ENCODE measurements at places on chromosomes 7 and 10.

GRCh38 chr10:11012421-11013295 is 5.0 kb upstream of the CELF2 start:
- no peak for DNase-seq

GRCh38 chr7:93569189-93569588 is 5.3 kb downstream of the CALCR start:
- DNase-seq = no peak

DNA sequence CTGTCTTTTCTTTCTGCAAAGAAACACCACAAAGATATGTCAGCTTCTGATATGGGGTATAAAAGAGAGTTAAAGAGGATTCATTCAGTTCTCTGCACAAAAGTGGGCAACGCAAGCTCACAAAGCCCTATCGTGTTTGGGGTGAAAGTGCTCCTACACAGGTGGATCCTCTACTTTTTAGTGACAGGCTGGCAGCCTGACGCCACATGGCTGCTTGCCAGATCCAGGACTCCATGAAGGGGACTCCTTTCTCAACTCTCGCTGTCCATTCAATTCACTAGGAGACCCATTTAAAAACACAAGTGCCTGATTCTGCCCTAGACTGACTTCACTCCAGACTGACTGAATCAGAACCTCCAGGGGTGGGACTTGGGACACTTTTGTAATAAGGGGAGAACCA is 8.0 kb downstream of the PARP12 start:
- DNase-seq = no peak

GRCh38 chr7:96184783-96185182 is 137.1 kb downstream of the SLC25A13 start:
- DNase-seq = no peak

DNA sequence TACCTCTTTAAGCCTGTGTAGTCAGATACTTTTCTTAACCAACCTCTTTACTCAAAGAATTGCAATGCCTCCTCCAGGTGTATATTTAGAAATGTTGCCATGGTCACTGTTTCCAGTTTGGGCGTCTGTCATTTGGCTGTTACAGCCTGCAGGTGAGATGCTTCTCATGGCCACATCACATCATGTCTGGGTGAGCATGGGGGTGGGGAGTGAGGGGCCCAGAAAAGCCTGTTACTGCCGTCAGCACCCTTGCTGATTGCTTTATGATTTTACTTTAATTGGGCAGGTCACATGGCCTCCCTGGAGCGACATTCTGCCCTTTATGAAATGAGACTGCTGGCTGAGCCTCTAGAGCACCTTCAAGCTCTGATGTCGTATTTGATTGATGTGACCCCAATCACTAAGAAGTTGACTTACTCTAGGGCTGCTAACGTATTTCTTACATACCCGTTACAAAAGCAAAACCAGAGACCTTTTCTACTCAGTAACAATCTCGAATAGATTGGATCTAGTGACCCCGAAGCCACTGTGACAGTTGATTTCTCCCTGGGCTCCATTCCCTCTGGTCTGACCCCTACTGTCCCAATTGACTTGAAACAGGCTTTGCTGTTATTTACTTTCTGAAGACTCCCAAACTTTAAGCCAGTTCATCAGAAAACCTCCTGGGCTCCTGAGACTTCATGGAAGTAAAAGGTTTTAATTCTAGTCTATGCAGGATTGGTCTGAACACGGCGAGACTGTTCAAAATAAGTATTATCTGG is 60.7 kb downstream of the OTUD1 start:
- no peak for DNase-seq

GRCh38 chr7:141477865-141478264 is 73.3 kb upstream of the AGK start:
- no peak for DNase-seq

DNA sequence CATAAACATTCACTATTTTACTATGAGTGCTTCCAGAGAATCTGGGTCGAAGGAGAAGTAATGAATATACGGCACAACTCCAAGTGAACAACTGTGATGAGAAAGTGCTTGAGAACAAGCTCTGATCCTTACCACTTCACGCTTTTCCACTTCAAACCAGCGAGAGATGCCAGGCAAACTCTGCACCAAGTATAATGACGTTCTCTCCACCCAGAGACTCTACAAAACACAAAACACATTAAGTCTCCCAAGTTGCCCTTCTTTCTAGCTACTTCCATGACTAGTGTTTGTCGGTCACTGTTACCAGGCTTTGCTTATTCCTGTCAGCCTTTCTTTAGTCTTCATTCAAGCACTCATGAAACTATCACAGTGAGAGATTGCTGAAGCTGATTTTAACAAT is 193.1 kb upstream of the IMMP2L start:
- no peak for DNase-seq

DNA sequence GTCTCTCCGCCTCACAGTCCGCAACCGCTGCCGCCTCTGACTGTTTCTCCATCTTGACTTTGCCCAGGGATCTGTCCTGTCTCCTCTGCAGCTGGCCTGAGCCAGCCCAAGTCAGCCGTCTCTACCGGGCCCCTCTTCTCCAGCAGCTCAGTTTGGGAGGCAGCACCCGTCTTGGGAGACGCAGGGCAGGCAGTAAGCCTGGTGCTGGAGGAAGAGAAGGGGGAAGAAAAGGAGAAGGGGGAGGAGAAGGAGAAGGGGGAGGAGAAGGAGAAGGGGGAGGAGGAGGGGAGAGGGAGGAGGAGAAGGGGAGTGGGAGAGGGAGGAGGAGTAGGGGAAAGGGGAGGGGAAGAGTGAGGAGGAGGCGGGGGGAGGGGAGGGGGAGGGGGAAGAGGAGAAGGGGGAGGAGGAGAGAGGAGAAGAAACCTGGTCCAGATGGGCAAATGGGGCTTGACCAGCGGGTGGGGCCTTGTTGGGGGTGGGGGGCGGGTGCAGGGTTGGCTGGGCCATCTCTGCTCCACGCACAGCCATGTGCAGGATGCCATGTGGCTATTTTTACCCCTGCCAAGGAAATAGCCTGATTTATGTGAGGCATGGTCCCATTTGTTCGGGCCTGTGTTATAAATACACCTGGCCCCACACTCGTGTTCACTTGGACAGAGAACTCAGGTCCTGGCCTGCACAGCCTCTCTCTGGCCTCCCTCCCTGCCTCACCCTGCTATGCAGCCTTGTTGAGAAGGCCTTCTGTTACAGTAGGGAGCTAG is 35.9 kb upstream of the FZD9 start:
- DNase-seq = no peak

GRCh38 chr7:139691253-139691781 is 86.5 kb downstream of the HIPK2 start:
- DNase-seq = no peak

- no peak for DNase-seq
These were observed 126.5 kb upstream of the VKORC1L1 start for GRCh38 chr7:65746398-65746669.

- no peak for DNase-seq
These were observed 75.9 kb downstream of the EBF3 start for GRCh38 chr10:129887986-129888783.

GRCh38 chr10:108598320-108598695 is 1325.0 kb downstream of the XPNPEP1 start:
- DNase-seq = no peak

DNA sequence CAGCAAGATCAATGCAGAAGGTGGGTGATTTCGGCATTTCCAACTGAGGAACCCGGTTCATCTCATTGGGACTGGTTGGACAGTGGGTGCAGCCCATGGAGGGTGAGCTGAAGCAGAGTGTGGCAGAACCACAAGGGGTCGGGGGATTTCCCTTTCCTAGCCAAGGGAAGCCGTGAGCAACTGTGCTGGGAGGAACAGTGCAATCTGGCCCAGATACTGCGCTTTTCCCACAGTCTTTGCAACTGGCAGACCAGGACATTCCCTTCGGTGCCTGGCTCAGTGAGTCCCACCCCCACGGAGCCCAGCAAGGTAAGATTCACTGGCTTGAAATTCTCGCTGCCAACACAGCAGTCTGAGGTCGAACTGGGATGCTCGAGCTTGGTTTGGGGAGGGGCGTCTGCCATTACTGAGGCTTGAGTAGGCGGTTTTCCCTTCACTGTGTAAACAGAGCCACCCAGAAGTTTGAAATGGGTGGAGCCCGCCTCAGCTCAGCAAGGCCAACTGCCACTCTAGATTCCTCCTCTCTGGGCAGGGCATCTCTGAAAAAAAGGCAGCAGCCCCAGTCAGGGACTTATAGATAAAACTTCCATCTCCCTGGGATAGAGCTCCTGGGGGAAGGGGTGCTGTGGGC is 58.6 kb upstream of the SLC26A5 start:
- DNase-seq = no peak

DNA sequence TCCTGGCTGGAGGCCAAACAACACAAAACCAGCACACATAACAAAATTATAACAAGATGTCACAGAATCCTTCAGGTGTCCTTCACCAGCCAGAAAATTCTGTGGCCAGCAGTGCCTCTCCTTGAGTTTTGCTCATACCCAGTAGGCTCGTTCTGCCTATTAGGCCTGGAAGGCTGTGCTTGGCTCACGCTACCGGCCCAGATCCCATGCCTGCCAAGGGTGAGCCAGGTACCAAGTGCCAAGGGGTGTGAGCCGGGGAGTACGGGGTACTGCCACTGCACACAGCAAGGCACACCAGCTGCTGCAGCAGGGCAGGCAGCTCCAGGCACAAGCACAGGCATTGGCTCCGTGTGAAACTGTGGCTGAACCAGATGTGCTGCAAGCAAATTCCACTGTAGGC is 1562.0 kb downstream of the REEP3 start:
- DNase-seq = no peak

- no peak for DNase-seq
These were observed 340.1 kb upstream of the MGMT start for GRCh38 chr10:129126982-129127381.

- no peak for DNase-seq
These were observed 18.5 kb downstream of the KIAA1549 start for GRCh38 chr7:138962561-138963270.

GRCh38 chr7:151082141-151083070 is 887 bp downstream of the TMUB1 start:
- no peak for DNase-seq

DNA sequence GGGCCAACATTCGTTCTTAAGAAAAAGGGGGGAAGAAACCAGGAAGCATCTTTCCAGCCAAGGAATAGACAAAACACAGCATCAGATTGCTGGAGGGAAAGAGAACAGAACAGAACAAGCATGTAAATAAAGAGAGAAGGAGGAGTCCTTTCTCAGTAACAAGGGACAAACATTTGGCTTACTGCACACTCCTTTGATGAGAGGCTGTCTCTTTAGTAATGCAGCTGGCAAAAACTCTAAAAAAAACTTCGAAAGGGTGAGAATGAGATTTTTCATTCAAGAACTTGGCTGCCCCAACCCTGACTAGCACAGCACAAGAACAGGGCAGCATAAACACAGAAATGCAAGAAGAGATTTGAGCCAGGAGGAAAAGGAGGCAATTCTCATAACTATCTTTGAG is 38.9 kb upstream of the IL6 start:
- no peak for DNase-seq

DNA sequence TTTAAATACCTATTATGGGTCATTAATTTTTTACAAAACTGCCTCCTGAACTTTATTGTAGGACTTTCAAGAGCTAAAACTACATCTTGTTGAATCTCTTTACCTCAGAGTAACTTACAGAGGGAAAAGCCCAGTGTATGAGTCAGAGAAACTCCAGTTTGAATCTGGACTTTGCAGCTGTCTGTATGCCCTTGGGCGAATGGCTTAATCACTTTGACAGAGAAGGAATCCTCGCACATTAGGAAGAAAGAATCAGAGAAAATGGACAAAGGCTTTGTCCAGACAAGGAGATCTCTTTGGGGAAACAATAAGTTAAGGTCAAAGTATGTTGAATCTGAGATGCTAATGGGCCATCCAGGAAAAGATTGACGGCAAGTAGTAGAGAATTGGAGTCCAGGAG is 484.2 kb upstream of the CELF2 start:
- no peak for DNase-seq

DNA sequence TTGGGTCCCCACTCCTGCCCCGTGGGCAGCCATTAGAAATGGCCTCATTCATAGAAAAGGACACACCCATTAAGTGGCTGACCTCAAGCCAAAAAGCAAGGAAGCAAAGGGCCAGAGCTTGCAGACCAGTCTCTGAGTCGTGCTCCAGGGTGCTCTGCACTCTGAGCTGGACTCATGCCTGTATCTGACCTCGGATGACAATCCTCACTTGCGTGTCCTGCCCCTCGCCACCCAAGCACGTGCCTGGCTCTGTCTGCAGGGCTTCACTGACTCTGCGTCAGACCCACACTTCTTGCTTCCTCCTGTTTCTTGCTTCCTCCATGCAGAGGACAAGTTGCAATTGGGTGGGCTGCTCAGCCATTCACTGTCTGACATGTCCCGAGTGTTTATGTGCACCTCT is 138.8 kb downstream of the OAT start:
- no peak for DNase-seq

DNA sequence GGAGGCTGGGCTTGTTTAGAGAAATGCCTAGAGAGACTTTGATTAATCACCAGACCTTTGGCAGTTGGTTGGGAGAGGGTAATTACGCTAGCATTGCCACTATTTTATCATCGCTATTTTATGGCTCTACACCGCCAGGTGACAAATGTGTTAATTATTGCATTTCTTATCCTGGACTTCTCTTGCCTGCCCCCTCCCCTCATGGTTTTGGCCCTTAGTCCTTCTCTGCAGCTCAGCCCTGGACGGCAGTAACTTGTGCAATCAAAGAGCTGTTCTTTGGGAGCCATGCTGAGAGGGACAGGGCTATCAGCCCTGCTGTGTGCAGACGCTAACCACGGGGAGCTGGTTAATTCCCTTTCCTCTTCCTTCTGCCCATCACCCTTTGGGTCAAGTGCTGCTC is 585.0 kb downstream of the AUTS2 start:
- DNase-seq = no peak

GRCh38 chr10:78284381-78284780 is 250.7 kb downstream of the RPS24 start:
- DNase-seq = no peak

DNA sequence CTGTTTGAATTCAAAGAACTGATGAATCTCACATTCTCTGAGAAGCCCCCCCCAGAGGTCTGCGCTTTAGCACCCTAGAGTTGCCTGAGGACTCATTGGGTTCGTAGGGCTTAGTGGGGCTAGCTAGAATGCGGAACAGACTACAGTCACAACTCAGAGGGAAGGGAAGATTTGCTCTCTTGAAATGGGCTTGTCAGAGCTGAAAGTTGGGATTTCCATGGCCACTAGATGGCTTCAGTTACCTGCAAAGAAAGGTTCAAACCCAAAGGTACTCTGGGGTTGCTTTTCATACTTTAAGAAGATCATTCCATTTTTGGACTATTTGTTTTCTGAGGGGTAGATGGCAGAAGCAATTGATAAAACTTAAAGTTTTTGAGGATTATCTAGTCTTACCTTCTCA is 205.0 kb downstream of the BBS9 start:
- no peak for DNase-seq

DNA sequence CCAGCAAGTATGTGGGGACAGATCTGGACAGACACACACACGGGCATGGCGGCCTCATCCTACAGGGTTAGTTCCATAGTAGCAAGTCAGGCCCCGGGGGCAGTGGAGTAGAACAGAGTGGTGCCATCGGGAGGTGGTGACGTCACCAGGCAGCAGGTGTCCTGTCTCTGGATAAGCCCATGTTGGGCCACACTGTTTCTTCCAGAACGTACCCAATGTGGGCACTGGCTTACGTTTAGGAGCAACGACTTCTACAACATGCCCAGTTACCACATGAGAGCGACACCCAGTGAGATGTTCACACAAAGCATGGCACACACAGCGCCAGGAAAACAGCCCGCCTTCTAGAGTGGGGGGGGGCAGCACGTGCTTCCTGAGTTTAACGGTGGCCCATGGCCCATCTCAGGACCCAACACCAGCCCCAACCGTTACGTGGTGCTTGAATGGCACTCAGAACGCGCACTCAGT is 67.8 kb downstream of the CTBP2 start:
- DNase-seq = no peak

- no peak for DNase-seq
These were observed 104.5 kb downstream of the CXCL12 start for GRCh38 chr10:44280226-44281014.
